ENCODE measurements at places on chromosomes 6 and 20.

GRCh38 chr6:137056121-137056880 lies 11.5 kb upstream of the IL20RA start:
- DNase-seq = no peak

DNA sequence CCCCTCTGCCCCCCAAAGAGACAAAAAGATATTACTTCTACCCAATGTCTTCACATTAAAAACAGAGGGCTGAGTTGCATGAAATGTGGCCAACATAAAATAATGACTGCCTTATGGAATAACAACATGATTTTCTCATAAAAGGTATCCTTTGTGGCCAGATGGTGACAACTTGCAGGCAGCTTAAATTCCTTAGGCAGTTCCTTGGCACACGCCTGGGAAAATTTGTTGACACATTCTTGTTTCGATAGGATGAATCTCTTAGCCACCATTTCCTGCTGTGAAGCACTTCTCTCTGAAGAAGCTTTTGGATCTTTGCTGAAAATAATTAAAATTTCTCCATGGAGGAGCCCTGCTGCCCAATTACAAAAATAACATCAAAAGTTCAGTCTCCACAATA lies 109.0 kb upstream of the COL21A1 start:
- no peak for DNase-seq

- DNase-seq = no peak
Measured at GRCh38 chr6:47854971-47855370, 73.1 kb downstream of the OPN5 start.

- no peak for DNase-seq
Measured at GRCh38 chr6:149939909-149940671, 1.7 kb upstream of the ULBP2 start.

GRCh38 chr20:62233684-62234083 lies 4.6 kb upstream of the OSBPL2 start:
- DNase-seq = no peak

- no peak for DNase-seq
Measured at GRCh38 chr20:47489448-47489872, 12.2 kb upstream of the NCOA3 start.

DNA sequence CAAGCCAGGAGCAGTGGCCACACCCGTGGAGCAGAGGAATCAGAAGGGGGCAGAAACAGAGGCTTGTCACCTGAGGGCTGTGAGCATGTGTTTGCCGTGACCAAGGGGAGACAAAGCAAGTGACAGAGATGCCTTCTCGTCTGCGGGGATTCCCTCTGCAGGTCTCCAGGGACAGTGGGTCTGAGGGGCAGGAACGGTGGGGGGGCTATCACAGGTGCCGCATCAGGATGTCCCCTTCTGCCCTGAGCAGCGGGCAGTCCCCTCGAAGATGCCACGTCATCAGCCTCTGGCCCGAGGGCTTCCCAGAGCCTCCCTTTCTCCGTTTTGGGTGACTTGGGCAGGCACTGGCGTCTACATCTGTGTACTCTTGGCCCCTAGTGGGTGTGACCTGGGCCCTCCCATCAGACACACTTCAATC lies 338.7 kb downstream of the PREX1 start:
- DNase-seq = no peak

All from activated T-cell treated with anti-CD3 and anti-CD28 coated beads for 4 hours (primary cell).